ENCODE measurements at places on chromosomes 11 and 22.

GRCh38 chr11:130467116-130467900, 18.9 kb downstream of the ADAMTS15 start:
- no peak for DNase-seq

GRCh38 chr11:124285610-124286344, 28.0 kb downstream of the OR8D1 start:
- peak; percentile 57 for DNase-seq

DNA sequence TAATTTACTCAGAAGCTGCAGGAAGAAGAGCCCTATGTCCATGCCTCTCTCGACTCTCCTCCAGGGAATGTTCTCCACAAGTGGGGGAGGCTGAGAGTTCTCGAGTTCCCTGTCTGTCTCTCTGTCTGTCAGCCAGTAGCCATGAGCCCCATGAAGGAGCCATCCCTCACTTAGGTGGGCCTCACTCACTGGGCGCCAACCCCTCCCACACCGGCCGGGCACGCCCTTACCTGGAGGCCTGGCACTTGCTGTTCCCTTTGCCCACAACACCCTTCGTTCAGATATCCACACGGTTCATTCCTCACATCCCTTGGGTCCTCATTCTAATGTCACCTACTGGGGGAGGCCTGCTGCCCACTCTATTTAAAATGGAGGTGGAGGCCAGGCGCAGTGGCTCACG, 14.2 kb upstream of the IL10RA start:
- DNase-seq, result no peak

DNA sequence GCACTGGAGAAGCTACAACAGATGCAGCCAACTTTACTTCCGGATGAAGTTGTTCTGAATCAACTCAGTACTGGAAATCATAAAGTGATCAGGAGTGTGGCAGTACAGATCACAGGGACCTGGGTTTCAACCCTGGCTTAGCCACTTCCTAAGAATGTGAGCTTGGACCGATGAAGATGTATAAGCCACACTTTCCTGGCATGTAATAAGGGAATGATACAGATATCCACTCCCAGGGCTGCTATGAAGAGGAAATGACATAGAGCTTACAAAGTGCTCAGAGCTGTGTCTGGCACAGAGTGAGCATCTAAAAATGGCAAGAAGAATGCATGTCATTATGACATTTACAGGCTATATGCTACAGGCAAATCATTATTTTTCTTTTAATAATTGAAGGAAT, 378.7 kb downstream of the NTM start:
- DNase-seq, result peak; percentile 95

DNA sequence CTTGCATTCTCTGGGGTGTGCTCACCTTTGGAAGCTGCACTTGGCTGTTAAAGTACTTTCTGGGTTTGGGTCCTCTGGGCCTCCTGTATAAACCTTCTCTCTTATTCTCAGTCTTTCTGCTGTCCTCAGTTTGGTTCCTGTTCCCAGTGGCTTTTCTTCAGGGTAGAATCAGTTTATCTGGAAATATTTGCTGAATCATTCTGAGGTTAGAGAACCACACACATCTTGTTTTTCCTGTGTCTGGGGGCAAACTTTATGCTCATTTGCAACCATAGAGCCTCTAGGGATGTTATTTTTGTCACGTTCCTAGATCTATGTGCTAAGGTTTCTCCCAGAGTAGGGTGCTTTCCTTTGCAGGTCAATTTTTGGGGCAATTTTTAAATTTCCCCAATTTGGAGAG, 224.3 kb upstream of the C11orf87 start:
- peak; percentile 49 for DNase-seq

GRCh38 chr22:42877158-42877557, 20.1 kb upstream of the ARFGAP3 start:
- DNase-seq, result no peak

GRCh38 chr11:93817426-93818348, 32.7 kb downstream of the VSTM5 start:
- DNase-seq, result no peak

DNA sequence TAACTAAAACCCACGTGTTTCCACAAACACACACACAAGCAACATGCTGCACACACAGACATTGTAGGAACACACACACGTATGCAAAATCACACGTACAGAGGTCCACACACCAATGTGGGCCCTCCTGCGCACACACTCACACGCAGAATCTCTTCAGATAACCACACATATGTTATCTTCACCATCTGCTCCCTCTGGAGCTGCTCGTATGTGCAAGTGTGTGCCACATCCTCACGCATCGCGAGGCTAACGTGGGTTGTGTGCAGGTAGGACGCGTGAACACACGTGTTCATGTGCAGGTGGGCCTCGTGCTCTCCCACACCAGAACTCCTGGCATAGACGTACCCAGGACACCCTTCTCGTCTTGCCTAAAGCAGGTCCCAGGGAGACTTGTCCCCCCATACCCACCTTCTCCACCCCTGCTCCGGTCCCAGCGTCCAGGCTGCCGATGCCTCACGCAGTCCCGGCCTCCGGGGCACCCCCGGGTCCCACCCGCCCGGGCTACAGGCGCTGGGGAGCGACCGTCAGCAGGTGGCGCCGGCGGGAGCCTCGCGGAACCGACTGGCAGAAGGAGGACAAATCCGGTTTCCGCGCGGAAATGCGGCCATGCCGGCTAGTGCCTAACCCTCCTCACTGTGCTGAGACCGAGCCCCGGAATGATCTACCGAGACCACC, 10.3 kb upstream of the IGSF9B start:
- DNase-seq, result no peak

DNA sequence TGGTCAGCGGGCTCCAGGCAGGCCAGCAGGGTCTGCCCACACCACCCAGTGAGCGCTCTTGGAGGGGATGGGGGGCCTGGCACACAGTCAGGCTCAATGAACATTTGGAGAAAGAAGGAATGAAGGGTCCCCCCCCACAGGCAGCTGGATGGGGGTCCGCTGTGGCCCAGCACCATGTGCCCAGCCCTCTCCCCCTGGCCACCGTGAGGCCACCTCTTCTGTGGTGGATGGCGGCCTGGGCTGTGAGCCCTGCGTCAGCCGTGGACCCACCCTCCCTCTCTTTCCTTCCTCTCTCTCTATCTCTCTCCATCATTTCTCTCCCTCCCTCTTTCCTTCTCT, 35.1 kb upstream of the MUC5AC start:
- DNase-seq, result no peak

- DNase-seq, result peak; percentile 77
These were observed 2.2 kb upstream of the RPS19BP1 start for GRCh38 chr22:39534591-39535356.

DNA sequence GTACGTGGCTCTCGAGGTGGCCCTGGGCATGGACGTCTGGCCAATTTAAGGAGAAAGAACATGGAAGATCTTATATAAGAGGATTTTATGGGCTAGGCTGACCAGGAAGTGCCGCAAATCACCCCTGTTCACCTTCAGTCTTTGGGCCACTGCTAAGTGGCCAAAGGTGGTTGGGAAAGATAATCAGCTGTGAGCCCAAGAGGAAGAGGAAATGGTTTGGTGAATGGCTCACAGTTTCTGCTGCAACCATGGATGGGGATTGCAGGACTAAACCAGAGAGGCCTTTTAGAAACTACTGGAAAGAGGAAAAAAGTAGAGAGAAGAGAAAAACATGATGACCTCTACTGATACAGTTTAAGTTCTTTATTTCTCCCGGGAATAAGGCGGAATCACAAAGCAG, 96.0 kb upstream of the ARHGAP20 start:
- DNase-seq, result no peak

DNA sequence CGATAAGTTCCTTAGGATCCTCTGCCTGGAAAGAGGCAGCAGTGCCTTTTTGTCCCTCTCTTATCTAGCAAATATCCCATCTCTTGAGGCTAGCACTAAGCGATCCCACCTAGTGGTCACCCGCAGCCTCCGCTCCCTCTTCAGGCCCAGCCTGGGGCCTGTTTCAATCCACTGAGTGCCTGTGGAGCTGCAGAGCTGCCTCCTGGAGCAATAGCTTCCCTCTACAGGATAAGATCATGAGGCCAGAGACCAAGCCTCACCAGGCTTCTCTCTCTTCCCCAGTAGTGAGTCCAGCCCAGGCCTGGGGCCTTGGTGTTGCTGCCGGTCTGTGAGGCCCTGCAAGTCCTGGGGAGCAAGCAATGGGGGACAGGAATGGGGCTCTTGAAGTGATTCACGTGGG, 65.8 kb downstream of the SLC22A12 start:
- no peak for DNase-seq

DNA sequence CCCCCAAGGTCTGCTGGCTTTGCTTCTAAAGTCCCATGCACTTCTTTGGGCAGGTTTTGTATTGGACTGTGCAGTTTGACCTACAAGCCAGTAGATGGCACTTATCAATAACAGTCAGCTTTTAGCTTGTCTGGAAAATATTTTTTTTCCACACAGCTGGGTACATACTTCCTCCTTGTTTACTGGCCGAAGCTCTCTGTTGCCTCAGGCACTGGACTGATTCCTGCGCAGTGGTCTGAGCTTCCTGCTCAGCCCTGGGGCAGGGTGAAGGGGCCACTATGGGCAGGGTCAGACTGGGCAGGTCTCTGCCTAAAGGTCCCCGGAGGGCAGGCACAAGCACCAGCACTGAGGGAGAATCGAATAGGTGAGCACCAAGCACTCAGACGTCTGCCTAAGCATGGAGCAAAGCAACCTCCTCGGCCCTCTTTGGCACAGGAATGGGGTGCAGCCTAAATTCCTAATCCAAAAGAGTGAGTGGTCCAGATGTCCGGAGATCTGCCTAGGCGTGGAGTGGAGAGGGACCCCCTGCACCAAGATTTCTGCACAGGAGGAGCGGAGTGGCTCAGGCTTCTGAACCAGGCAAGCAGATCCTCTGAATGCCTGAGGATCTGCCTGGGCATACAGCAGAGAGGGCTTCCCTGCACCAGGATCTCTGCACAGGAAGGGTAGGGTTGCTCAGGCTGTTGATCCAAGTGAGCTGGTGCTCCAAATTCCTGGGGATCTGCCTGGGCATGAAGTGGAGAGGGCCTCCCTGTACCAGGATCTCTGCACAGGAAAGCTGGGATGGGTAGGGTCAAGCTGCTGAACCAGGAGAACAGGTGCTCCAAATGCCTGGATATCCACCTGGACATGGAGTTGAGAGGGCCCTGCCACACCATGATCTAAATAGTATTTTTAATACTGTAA, 105.9 kb upstream of the C11orf58 start:
- DNase-seq, result no peak

GRCh38 chr11:73496134-73496533, 101.8 kb downstream of the FAM168A start:
- no peak for DNase-seq

- DNase-seq, result no peak
These were observed 391.8 kb upstream of the DDI1 start for GRCh38 chr11:103644676-103645075.

- no peak for DNase-seq
These were observed 42.0 kb downstream of the OR4D9 start for GRCh38 chr11:59553323-59553722.

DNA sequence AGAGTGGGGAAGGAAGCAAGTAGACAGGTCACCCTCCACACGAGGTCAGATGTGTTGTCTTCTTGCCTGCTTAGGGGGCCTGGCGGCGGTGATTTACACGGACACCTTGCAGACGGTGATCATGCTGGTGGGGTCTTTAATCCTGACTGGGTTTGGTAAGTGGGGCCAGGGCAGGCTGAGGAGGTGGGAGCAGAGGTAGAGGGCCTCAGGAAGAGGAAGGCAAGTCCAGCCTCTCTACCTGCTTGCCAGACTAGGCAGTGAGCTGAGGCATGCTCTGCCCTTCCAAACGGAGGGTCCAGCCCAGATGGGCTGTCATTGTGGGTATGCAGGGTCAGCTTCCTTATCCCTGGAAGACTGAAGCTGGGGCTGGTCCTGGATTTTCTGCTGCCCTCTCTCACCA, 39.9 kb downstream of the SLC5A1 start:
- no peak for DNase-seq

GRCh38 chr22:17570851-17571631, 7.7 kb downstream of the SLC25A18 start:
- peak; percentile 45 for DNase-seq

DNA sequence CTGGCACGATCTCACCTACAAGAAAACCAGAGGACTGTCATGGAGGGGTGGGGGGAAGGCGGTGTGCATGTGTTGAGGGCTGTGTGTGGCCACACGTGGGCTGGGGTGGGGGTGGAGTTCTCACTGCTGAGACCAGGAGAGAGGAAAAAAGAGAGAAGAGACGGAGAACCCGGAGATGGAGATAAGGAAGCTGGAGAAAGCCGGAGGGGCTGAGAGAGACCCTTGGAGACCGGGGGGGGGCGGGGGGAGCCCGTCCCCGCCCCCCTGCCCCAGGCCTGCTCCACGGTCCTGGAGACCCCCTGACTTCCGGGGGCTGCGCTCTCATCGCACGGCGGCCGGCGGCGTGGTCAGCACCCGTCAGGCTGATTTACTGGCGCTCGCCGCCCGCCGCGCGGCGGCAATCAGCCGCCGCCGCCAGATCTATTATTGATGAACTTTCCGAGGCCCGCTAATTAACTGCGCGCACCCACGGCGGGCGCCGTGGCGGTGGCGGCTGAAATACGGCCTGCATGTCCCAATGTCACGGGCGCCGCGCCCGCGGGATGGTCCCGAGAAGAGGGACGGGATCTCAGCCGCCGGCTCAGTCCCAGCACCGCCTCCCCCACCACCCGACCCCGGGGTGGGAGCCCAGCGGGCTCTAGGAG, 187.4 kb downstream of the MN1 start:
- no peak for DNase-seq

DNA sequence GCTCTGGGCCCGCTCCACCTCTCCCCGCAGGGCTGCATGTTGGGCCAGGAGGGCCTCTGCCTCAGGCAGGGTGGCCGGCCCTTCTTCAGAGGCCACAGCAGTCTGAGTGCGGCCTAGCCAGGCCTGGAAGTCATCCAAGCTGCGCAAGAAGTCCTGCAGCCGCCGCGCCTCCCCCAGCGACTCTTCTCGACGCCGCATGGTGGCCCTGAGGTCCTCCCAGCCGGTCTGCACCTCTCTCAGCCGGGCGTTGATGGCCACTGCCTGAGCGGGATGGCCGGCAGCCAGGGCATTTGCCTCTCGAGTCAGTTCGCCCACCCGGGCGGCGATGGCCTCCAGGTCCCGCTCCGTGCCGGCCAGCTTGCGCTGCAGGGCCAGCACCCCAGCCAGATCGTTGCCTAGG, 23.1 kb upstream of the RBM4B start:
- no peak for DNase-seq

- no peak for DNase-seq
These were observed at the start of gene SLC25A18 for GRCh38 chr22:17562906-17563870. SLC25A18 (plus strand) TSS chr22:17563498; CDS start chr22:17579945, 16,447 bp downstream.

DNA sequence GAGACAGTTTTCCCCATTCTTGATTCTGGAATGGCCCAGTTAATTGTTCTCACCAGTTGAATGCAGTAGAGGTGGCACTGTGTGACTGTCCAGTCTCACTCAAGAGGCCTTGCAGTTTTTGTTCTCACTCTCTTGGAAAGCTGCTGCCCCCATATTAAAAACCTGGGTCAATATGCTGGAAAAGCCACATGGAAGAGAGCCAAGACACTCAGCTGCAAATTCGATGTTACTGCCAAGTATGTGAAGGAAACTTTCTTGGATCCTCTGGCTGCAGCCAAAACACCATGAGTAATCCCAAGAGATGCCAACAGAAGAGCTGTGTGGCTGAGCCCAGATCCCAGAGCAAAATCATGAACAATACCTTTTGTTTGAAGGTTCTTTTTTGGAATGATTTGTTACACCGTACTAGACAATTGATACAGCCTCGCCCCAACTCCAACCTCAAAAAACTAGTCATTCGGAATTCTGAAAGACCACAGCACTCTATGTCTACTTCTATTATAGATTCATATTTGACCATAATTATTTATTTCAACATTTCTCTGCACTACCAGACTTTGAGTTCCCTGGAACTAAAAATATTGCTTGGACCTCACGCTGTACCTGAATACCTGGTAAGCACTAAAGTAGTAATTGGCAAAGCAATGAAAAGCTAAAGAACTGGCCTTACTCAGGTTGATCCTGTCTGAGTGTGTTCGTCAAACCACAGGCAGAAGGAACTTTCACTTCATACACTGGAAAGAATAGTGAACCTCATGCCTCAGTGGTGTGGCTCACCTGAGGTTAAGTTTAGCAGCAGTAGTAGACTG, 378.8 kb downstream of the ETS1 start:
- DNase-seq, result peak; percentile 98

Data from fibroblast of upper back skin (primary cell).